CD4-positive, alpha-beta T cell treated with Interleukin-12 subunit alpha and Interleukin-12 subunit beta, for 1 hour (primary cell): ENCODE measurements at places on chromosomes 5 and 9.
A peak's percentile ranks its signal among the peaks of the same experiment; 100 is the strongest.

- no peak for DNase-seq
These were observed 149.0 kb downstream of the SSBP2 start for GRCh38 chr5:81601919-81602318.

GRCh38 chr5:32559921-32560320 lies 25.4 kb upstream of the SUB1 start:
- no peak for DNase-seq

DNA sequence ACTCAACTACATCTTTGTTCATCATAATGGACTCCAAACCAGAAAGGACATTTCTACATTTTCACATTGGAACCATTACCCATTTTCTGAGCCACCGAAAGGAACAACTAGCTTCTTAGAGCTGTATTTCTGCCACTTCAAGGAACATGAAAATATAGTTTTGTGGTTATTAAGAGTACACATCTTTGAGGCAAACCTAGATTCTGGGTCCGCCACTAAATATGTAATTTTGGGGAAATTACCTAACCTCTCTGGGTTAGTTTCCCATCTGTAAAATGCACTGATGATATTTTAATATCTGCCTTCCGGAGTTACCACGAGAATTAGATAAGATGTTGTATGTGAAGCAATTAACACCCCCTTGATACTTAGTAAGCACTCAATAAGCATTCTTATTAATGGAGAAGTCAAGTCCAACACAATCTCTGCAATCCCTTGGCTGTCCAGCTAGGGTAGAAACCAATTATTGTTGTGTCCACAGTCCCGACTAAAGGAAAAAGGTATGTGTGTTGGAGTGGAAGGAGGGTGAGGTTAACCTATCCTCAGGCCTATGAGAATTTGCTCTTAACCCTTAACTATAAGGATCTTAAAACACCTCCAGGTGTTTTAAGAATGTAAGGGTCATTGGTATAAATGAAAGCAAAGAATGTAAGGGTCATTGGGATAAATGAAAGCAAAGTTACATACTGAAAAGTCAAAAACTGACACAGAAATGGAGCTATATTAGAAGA lies 94.0 kb upstream of the PTGER4 start:
- peak; percentile 4 for DNase-seq

- no peak for DNase-seq
These were observed 762.3 kb downstream of the PRELID2 start for GRCh38 chr5:145072889-145073288.

GRCh38 chr5:138949988-138950387 lies 74.9 kb upstream of the LRRTM2 start:
- no peak for DNase-seq

GRCh38 chr5:117118499-117118898 lies 543.9 kb upstream of the SEMA6A start:
- DNase-seq, result no peak

DNA sequence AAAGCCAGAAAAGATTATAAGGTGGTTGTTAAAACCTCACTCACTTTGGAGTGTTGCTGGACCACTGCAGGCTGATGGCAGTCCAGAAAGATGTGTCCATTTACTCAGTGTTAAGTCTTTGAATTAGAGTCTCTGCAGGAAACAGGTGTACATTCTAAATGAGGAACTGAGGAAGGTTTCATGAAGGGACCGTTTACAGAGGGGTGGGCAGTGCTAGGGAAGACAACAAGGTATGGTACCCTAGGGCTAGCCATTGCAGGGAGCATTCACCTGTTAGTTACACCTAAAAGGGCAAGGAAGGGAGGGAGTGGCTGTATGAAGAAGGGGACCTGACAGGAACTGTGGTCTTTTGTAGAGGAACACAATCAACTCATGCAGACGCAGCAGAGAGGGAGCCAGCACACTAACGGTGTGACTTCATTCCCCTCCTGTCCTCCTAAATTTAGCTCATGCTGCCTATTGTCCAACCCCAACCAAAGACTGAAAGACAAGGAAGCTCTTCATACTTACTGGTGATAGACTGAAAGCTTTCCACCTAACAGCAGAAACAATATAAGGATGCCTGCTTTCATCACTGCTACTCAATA lies 32.2 kb upstream of the PAX5 start:
- DNase-seq, result no peak
